ENCODE measurements at places on chromosomes 11 and 22. TPM values are rescaled to one million over a fixed set of nuclear protein-coding genes. Genes with fewer than 3 reads are reported as not detected.
A peak's percentile ranks its signal among the peaks of the same experiment; 100 is the strongest.

DNA sequence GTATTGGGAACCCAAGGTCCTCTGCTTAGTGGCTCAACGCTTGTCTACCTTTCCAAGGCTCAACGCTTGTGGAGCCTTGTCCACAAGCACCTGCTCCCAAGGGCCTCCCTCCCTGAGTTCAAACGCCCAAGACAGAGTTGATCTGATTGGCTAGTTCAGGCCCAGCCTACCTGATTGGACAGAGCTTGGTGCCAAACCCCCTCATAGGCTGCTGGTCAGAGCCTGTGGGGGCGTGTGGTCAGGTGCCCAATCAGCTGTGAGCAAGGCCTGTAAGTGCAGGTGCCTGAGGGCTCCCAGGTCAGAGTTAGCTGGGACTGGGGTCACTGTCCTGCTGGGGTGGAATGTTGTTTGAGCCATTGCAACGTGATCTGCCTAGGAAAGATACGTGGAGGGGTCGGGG, 16.9 kb upstream of the TMPRSS6 start:
- H3K27ac ChIP-seq, result no peak overlapping the region
- no peak overlapping the region for H3K4me3 ChIP-seq
- H3K4me1 ChIP-seq, result no peaks in the 10 kb centered on the region
- no peaks in the 10 kb centered on the region for H3K36me3 ChIP-seq
- H3K27me3 ChIP-seq, result no peaks in the 10 kb centered on the region
- DNase-seq, result no peak

DNA sequence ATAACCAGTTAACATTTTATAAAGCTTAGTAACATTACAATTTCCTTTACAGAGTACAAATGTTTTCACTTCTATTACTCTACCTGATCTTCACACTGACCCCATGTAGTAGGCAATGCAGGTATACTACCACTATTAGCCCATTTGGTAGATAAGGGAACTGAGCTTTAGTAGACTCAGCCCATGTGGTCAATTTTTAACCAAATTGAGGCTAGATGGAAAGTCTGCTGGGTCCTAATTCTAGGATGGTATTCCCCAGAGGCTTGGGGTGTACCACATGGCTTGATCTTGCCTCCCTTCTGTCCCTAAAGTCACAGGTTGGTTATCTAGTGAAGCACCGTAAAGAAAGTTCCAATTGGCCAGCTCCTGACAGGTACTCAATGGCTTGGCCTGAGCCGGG, 48.2 kb downstream of the NRXN2 start:
- no peaks in the 10 kb centered on the region for H3K4me1 ChIP-seq
- no peak for DNase-seq
- H3K27ac ChIP-seq, result no peak overlapping the region
- no peaks in the 10 kb centered on the region for H3K36me3 ChIP-seq
- H3K4me3 ChIP-seq, result no peak overlapping the region

Gene MTNR1B
- not detected for total RNA-seq

GRCh38 chr22:42701694-42702093, 19.0 kb downstream of the A4GALT start:
- DNase-seq, result no peak
- no peaks in the 10 kb centered on the region for H3K27me3 ChIP-seq
- H3K27ac ChIP-seq, result no peak overlapping the region
- H3K4me3 ChIP-seq, result no peak overlapping the region
- no peaks in the 10 kb centered on the region for H3K4me1 ChIP-seq

DNA sequence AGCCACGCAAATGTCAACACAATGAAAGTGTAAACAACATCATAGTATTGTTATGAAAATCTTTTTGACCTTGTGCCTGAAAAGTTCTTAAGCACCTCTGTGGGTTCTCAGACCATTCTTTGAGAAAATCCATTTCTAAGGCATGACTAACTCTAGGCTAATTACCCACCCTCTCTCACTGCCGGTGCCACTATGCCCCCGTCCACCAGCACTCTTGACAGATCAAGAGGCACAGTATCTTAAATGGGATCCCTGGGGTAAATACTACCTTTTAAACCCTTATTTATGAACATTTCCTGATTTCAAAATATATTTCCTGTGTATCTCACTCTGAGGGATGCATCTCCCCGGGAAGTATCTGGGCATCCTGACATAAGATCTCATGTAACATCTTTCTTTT, 607.5 kb downstream of the METTL15 start:
- no peaks in the 10 kb centered on the region for H3K36me3 ChIP-seq
- no peaks in the 10 kb centered on the region for H3K4me1 ChIP-seq
- no peak overlapping the region for H3K4me3 ChIP-seq
- no peak overlapping the region for H3K27ac ChIP-seq

GRCh38 chr11:13008061-13008435, 1.1 kb upstream of the RASSF10 start:
- peaks cover 14% of the 10 kb centered on the region for H3K4me1 ChIP-seq
- H3K27ac ChIP-seq, result no peak overlapping the region
- no peak overlapping the region for H3K4me3 ChIP-seq
- peak; percentile 26 for DNase-seq
- H3K36me3 ChIP-seq, result no peaks in the 10 kb centered on the region

GRCh38 chr11:46159680-46160079, 38.4 kb upstream of the PHF21A start:
- H3K27ac ChIP-seq, result no peak overlapping the region
- H3K4me1 ChIP-seq, result no peaks in the 10 kb centered on the region
- no peaks in the 10 kb centered on the region for H3K27me3 ChIP-seq

GRCh38 chr11:8501836-8502235, 92.2 kb downstream of the STK33 start:
- no peaks in the 10 kb centered on the region for H3K36me3 ChIP-seq
- no peak overlapping the region for H3K27ac ChIP-seq
- no peak for DNase-seq
- no peaks in the 10 kb centered on the region for H3K27me3 ChIP-seq
- peaks cover 6% of the 10 kb centered on the region for H3K4me1 ChIP-seq
- no peak overlapping the region for H3K4me3 ChIP-seq

DNA sequence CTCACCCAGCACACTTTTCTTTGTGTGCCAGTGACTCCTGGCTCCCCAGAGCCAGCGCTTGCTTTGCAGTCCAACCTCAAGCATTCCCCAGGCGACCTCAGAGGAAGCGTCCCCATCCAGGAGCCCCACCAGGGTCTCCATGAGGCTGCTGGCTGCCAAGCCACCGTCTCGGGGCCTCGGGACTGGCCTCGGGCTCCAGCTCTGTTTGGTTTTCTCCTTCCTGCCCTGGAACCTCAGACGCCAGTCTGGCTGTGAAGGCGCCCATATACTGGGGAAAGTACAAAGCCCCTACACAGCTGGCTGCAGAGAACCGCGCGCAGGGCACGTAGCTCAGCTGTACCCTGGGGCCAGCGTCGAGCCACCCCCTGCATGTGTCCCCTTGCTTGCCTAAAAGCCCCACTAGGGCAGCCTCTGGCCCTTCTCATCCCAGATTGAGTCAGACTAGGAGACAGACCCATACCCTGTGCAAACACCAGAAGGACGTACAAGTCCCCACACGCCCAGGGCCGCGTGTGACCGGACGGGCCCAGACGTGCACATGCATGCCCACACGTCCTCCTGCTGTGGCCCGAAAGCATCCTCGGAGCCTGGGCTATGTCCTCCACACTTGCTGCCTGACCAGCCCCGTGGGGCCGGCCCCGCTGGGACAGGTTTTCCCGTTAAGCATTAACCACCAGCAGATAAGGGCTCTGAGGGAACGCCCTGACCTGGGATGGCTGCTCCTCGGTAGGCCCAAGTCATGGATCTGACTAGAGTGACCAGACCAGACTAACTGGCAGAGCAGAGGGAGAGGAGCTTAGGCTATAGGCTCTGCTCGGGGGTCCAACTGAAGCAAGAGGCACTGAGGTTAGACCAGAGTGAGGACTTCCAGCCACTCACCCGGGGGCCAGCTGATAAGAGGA, 4.2 kb upstream of the SYT8 start:
- H3K27me3 ChIP-seq, result no peaks in the 10 kb centered on the region
- no peak overlapping the region for H3K4me3 ChIP-seq
- H3K36me3 ChIP-seq, result no peaks in the 10 kb centered on the region
- DNase-seq, result peak; percentile 90

DNA sequence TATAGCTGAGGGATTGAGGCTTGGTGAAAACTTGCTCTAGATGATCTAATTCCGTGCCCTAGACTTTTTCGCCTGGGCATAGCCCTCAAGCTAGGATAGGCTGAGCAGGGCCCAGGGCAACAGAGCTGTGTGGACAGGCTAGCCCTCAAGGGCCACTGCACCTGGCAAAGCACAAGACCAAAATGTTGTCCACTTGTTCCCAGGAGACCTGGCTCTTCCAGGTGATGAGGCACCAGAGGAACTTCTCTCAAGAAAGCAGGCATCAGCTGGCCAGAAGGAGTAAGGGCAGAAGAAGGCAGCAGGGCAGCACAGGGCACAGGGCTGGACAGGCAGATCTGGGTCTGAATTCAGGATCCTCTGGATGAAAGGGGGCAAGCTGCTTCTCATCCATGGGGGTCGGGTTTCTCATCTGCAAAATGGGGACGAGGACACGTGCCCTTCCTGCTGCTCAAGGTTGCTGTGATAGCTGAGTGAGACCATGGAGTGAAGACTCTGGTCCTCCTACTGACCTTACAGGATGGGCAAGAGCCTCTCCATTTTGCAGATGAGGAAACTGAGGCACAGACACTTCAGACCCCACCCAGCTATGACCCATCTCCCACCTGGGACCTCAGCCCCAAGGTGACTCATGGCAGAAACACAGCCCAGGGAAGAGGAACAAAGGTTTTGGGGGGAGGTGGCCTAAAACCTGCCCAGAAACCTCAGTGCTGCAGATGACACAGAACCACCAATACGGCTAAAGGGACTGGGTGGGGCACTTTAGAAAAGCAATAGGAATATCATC, 42.2 kb upstream of the PRDM11 start:
- no peaks in the 10 kb centered on the region for H3K27me3 ChIP-seq
- peak; percentile 10 for DNase-seq
- H3K4me1 ChIP-seq, result no peaks in the 10 kb centered on the region
- no peak overlapping the region for H3K4me3 ChIP-seq
- H3K36me3 ChIP-seq, result no peaks in the 10 kb centered on the region

GRCh38 chr11:105700271-105700670, 90.4 kb downstream of the GRIA4 start:
- H3K36me3 ChIP-seq, result no peaks in the 10 kb centered on the region
- no peaks in the 10 kb centered on the region for H3K4me1 ChIP-seq
- no peaks in the 10 kb centered on the region for H3K27me3 ChIP-seq
- no peak overlapping the region for H3K27ac ChIP-seq
- no peak for DNase-seq

Gene COPB1
- 95.2 TPM for total RNA-seq

Gene NXPE2
- total RNA-seq, result 22.2 TPM

GRCh38 chr11:47573321-47573720, 5.4 kb downstream of the KBTBD4 start:
- peaks cover 10% of the 10 kb centered on the region for H3K4me1 ChIP-seq
- H3K4me3 ChIP-seq, result no peak overlapping the region
- H3K36me3 ChIP-seq, result peaks cover 9% of the 10 kb centered on the region
- no peak overlapping the region for H3K27ac ChIP-seq
- no peak for DNase-seq
- no peaks in the 10 kb centered on the region for H3K27me3 ChIP-seq

Gene TIMM10
- 67.1 TPM for total RNA-seq

Gene EHD1
- 66.5 TPM for total RNA-seq

Gene KCNJ5
- total RNA-seq, result 0.66 TPM

- no peaks in the 10 kb centered on the region for H3K36me3 ChIP-seq
- H3K4me3 ChIP-seq, result peak overlapping the region; percentile 31
- peak; percentile 64 for DNase-seq
- H3K27ac ChIP-seq, result no peak overlapping the region
- H3K4me1 ChIP-seq, result no peaks in the 10 kb centered on the region
- no peaks in the 10 kb centered on the region for H3K27me3 ChIP-seq
Observed at GRCh38 chr11:85682330-85683305, 3.4 kb downstream of the CCDC89 start.

Gene LRRC51
- total RNA-seq, result 10.9 TPM

GRCh38 chr11:103699216-103699615, 337.2 kb upstream of the DDI1 start:
- H3K27ac ChIP-seq, result no peak overlapping the region
- no peaks in the 10 kb centered on the region for H3K4me1 ChIP-seq
- H3K36me3 ChIP-seq, result no peaks in the 10 kb centered on the region
- H3K4me3 ChIP-seq, result no peak overlapping the region
- no peak for DNase-seq

Gene ELFN2
- 0.21 TPM for total RNA-seq

Gene IFTAP
- total RNA-seq, result 8.0 TPM

Gene TTLL1
- total RNA-seq, result 1.9 TPM

GRCh38 chr11:104967534-104968354, 630 bp downstream of the CASP4 start:
- peaks cover 5% of the 10 kb centered on the region for H3K4me1 ChIP-seq
- peak overlapping the region; percentile 93 for H3K27ac ChIP-seq
- no peaks in the 10 kb centered on the region for H3K27me3 ChIP-seq
- H3K4me3 ChIP-seq, result peak overlapping the region; percentile 33
- DNase-seq, result no peak

Gene TMEM132A
- total RNA-seq, result 20.7 TPM

GRCh38 chr11:35675901-35676610, 13.5 kb downstream of the TRIM44 start:
- no peaks in the 10 kb centered on the region for H3K36me3 ChIP-seq
- H3K4me3 ChIP-seq, result no peak overlapping the region
- no peak for DNase-seq
- no peaks in the 10 kb centered on the region for H3K27me3 ChIP-seq

Gene CSNK2A3
- 0.64 TPM for total RNA-seq

- no peak for DNase-seq
- H3K4me1 ChIP-seq, result peaks cover 4% of the 10 kb centered on the region
- H3K4me3 ChIP-seq, result no peak overlapping the region
- no peak overlapping the region for H3K27ac ChIP-seq
- H3K36me3 ChIP-seq, result no peaks in the 10 kb centered on the region
Observed at GRCh38 chr11:19953336-19953735, 206.9 kb downstream of the DBX1 start.

Data from colonic mucosa (tissue), 4 donors.